ENCODE measurements at places on chromosomes 5 and 9.

GRCh38 chr9:126953041-126953809, 38.6 kb downstream of the RALGPS1 start:
- no peak for DNase-seq

- no peak for DNase-seq
Observed at GRCh38 chr9:27792971-27793689, 219.8 kb upstream of the C9orf72 start.

DNA sequence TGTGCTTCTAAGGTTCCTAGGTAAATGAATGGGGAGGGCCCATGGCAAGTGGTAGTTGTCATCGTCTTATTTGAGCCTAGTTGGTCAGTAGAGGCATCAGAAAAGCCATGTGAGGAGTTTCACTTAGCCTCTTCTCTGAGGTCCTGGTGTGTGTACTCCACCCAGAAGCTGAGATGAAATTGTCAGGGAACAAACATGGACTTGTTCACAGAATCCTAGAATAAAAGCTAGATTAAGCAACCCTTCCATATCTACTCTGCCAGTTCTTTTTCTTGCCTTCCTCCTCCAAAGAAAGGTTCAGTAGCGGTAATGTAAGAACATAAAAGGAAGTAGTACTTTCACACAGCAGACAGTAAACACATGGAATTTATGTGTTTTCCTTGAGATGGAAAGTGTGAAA, 70.4 kb downstream of the ARHGAP26 start:
- no peak for DNase-seq

DNA sequence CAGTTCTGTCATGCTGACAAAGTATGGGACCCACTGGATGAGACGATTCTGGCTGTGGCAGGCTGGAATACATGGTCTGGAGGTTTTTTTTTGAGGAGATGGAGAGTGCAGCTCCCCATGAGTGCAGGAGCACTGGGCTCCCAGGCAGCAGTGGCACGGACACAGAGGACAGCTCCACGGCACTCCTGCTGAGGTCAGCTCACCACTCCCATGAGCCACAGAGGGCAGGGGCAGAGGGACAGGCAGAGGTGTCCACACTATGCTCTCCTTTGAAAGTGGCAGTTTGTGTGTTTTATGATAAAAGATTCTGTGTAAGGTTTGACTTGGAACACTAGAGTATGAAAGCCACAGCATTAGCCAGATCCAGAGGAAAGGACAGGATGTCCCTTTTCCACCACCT, 114.4 kb downstream of the UBE2R2 start:
- DNase-seq, result no peak

GRCh38 chr9:32811246-32811645, 27.9 kb downstream of the TMEM215 start:
- no peak for DNase-seq

DNA sequence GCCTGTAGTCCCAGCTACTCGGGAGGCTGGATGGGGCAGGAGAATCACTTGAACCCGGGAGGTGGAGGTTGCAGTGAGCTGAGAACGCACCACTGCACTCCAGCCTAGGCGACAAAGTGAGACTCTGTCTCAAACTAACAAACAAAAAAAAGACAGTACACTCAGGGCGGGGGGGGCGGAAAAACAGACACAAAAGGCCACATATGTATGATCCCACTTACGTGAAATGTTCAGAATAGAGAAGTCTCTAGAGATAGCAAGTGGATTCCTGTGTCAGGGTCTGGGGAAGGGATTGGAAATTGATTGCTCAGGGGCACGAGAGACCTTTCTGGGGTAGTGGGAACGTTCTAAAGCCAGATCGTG, 9.0 kb upstream of the LCN1 start:
- no peak for DNase-seq

DNA sequence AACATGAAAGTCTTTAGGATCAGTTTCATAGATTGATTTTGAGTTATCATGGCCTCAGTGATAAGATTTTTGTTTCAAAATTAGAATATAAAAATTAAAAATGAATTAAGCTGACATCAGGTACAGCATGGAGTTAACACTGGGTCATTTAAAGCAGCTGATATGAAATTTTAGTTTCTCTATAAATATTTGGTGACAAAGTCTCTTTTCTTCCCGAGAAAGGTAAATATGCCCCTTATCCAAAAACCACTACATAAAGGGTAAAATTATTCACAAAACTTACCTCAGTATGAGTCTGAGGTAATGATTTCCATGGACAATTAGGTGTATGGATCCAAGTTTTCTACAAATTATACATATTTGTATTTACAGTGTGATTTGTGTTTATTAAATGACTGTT, 121.5 kb upstream of the PJA2 start:
- DNase-seq, result no peak

- DNase-seq, result no peak
Observed at GRCh38 chr5:142813220-142813619, 43.0 kb downstream of the ARHGAP26 start.

- no peak for DNase-seq
Observed at GRCh38 chr5:57002959-57003485, 51.1 kb upstream of the MIER3 start.

DNA sequence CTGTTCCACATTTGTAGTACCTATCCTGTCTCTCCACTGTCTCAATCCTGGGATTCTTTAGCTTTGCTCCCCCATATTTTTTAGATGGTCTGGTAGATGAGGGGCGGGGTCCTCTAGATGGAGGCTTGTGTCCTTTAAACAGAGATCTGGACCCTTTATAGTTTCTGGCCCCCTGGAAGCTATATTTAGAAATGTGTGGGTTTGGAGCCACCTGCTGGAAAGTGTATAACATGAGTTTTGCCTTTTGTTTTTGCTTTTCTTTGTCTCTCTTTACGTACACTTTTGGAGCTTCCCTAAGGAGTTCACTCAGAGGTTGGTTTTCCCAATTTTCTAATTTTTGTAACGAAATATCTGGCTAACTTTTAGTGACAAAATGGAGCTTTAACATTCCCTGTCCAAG, 110.7 kb downstream of the CFAP95 start:
- DNase-seq, result no peak

GRCh38 chr5:83857341-83857740, 136.7 kb upstream of the HAPLN1 start:
- DNase-seq, result peak; percentile 13

DNA sequence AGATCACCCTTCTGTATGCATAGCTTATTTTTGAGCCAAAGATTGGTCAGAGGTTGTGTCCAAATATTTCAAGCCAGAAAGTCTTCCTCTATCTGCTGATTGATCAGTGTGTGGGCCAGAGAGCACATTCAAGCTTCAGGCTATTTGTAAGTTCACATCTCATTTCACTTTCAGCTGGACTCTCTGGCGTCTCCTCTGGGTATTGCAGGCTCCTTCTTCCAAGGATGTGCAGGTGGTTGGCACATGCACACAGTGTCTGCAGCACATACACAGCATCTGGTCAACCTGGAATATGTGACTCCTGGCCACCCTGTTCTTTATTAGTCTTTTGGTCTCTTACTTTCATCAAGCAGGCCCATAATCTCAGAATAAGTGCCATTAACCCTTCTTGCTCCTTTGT, 516.1 kb downstream of the ANXA1 start:
- no peak for DNase-seq

DNA sequence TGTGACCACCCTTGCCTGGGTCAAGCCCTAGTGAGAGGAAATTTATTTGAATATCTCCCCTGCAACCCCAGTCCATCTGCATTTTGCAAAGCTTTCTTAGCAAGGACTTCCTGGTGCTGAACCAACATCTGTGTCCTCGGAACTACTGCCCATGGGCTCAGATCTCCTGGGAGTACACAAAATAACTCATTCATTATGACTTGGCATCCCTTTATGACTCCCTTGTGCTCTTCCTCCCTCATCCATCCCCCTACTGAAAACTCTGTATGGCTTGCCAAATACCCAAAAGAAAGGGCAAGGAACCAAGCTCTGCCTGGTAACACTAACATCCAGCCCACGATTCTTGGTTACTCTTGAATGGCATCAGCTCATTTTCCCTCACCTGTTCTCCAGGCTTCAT, 368.5 kb downstream of the NTRK2 start:
- DNase-seq, result peak; percentile 96

DNA sequence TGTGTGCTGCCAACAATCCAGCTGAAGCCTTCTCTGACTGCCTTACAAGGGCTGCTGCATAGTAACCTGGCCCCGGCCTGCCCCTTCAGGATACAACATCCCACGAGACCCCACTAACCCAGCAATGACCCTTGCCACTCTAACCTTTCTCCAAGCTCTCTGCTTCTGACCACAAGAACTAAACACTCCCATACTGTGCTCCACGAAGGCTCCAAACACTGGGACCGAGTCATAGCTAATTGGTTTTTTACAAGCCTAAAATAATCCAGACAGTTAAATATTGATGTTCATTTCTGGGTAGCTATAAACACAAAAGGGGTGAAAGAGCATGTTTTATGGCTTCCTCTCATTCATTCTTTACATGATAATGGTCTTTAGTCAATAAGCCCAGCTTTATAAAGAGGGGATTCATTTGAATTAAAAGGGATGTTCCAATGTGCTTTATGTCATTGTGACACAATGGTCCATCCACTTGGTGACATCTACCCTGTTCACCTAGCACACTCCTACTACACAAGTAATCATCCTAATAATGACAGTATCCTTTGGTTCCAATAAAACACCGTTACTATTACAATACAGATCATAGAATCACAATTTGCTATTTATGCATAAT, 16.2 kb upstream of the TLE4 start:
- DNase-seq, result no peak

GRCh38 chr5:14011089-14012020, 66.9 kb upstream of the DNAH5 start:
- DNase-seq, result peak; percentile 78

DNA sequence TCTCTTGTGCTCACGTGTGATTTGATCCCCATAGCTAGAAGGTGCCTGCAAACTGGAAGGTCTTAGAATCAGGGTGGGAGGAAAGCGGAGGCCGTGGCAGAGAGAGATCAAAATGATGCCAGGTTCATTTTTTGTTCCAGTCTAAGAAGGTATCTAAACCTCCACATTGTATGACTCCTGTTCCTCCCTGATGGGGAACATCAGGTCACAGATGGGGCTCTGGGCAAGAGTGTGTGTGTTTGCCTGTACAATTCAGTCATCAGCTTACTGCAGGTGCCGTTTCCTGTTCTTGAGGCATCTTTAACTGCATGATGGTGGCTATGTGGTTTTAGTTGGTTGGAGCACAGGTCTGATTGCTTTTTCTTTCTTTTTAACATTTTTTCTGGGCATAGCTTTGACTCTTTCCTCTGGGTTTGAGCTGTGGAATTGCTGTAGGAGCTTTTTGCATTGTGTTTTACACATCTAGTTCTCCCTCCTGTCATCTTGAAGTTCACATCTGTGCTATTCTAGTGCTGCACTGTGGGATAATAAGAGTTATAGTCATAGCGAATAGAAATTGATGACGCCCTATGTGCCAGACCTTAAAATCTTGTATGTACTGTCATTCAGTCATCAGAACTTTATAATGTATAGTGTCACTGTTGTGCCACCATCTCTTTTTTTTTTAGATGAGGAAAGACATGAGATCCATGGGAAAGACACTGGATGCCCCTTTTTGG, 30.8 kb downstream of the ARHGAP26 start:
- no peak for DNase-seq

- peak; percentile 85 for DNase-seq
Observed at GRCh38 chr9:136965771-136966484, 11.4 kb upstream of the PTGDS start.

GRCh38 chr5:96657068-96657467, 5.1 kb upstream of the CAST start:
- no peak for DNase-seq

DNA sequence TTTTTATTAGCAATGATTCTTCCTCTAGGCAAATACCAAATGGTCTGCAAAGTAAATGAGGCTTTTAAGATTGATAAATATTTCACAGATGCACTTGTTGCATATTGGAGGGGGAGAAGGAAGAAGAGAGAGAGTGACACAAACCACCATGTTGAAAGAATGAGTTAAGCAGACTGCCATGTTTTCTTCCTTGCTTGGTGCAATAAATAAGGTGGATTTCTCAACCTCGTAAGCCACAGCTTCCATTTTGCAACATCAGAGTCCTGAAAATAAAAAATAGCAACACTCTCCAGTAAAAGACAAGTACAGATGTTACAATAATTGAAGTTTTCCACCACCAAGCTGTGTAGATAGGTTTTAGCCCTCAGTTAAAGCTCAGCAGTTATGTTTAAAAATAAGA, 202.9 kb downstream of the SGCD start:
- DNase-seq, result no peak

DNA sequence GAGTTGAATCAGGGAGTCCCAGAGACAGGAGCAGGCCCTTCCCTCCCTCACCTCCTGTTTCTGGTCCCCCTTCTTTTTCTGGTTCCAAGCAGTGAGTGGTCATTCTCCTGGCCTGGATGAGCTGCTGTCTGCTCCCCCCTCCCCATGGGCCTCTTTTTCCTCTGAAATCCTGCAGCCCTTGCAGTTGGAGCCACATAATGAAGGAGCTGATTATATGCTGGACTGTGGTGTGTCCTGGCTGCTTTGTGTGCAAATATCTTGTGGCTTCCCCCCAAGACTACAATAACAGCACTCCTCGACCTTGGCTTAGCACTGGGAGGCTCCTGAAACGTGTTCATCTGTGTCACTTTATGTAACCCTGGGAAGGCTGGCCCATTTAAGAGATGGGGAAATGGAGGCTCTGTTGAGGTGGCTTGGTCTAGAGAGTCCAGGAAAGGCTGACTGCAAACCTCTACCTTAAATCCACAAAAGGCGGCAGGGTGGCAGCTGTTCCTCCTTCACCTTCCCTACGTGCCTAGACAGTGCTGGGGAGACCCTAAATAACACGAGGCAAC, 69.2 kb downstream of the SH3PXD2B start:
- DNase-seq, result no peak

DNA sequence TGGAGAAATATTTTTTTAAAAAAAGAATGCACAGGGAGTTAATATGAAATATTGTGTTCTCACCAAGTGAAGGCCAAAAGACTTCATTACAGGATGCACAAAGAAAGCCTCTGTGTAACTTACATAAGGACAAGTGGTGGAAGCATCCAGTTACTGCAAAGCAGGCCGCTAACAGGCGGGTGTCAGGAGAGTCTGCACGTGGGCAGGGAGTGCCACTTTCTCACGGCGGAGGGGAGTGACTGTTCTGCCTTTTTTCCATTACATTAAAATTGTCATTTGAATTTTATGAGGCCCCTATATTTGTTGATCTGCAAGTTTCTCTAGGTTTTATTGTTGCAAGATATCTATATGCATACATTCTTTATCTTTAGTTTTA, 28.1 kb upstream of the SPATA31E1 start:
- no peak for DNase-seq

- DNase-seq, result no peak
Observed at GRCh38 chr5:74235552-74235951, 405.0 kb downstream of the ENC1 start.

- DNase-seq, result no peak
Observed at GRCh38 chr5:168531987-168532864, 3.1 kb downstream of the FBLL1 start.

DNA sequence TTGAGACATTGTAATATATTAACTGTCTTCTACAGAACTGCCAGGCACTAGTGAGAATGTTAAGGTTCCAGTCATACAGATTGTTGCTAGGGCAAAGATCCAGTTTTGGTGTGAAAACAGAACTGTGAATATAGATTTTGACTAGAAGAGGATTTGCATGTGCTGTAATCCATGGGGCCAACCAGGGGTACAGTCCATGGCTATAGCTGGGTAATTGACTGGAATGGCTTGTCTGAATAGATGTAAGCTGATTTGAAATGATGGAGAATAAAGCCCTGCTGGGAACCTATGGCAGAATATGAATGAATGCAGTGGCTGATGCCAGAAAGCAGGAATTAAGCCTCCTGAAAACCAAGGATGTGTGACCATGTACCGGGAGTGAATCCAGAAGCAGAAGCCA, 748.5 kb upstream of the CDH10 start:
- no peak for DNase-seq

- DNase-seq, result no peak
Observed at GRCh38 chr9:26689041-26689440, 203.6 kb downstream of the CAAP1 start.
